Neuronal stem cell (in vitro differentiated cells): ENCODE measurements at places on chromosomes 7 and 10.

DNA sequence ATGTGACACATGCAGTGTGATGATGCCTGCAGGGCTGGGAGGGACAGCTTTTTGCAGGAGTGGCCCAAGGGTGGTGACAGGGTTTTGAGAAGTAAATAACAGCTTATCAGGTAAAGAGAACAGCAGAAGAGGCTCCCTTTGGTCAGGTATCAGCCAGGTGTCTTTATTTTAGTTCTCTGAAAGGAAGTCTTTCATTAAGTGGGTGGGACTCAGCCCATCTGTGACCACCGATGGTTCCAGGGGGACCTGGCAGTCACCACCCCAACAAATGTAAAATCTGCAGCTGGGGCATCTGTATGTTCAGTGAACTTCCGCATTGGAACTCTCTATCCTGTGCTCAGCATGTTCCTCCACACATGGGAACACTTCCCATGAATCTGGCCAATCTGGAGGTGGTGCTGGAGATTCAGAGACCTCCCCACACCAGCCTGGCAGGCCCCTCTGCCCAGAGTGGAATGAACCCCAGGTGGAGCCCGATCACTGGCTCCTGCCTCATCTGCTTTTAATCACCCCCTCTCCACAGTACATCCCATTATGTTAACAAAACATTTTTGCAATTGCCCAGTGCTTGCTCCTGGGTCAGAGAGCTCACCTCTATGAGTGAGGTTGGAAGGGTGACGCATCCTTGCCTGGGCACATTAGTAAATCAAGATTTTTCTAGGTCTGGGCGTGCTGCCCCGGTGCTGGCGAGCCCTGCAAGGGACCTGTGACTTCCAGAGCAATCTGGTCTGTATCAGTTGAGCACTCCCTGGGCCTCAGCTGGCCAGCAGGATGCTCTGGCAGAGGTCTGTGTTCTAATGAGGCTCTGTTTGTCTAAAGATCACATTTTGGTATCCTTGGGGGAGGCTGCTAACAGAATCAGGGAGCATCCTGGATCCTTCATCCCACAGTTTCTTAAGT is 140.4 kb upstream of the GDF10 start:
- no peak for DNase-seq

DNA sequence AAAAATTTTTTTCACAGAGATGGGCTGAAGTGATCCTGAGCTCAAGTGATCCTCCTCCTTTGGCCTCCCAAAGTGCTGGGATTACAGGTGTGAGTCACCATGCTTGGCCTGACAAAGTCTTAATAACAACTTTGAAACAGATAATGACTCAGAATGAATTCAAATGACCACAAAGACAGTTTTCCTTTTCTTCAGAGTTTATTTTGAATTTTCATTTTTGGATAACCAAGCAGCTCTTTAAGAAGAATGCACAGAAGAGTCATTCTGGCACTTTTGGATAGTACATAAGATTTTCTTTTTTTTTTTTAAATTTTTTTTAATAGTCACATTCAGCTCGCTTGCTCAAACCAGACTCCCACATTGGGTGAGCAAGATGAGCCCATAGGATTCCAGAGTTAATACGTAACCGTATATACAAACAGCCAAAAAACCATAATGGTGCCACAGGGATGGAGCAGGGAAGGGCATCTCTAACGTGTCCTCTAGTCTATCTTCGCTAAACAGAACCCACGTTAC is 43.0 kb upstream of the NMT2 start:
- DNase-seq: no peak

- no peak for DNase-seq
Measured at GRCh38 chr7:106405697-106406141, 120.9 kb upstream of the NAMPT start.

GRCh38 chr7:99090771-99091542 is 53.0 kb downstream of the SMURF1 start:
- no peak for DNase-seq

DNA sequence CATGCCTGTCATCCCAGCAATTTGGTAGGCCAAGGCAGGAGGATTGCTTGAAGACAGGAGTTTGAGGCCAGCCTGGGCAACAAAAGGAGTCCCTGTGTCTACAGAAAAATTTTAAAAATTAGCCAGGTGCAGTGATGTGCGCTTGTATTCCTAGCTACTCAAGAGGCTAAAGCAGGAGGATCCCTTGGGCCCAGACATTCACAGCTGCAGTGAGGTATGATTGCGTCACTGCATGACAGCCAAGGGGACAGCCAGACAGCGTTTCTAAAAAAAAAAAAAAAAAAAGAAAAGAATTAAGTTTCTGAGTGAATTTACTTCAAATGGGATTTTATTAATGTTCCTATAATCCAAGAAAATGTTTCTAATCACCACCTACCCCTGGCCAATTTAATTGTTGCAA is 87.4 kb upstream of the RNF148 start:
- DNase-seq: no peak

DNA sequence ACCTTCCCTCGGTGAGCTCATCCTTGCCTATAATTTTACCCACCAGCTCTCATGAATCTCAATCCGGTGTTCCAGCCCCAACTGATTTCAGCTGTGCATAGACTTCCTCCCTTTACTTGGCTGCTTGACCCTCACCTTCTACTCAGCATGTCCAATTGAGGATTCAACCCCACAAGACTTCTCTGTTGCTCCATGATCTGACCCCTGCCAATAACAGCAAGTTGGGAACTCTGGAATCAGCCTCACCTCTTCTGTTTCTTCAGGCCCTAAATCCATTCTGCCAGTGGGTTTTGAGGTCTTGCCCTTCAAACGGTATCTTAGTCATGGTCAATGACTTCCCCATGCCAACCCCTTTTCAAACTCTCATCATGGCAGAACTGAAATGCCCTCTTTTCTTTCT is 390.4 kb downstream of the CALN1 start:
- DNase-seq: no peak

- DNase-seq: no peak
Measured at GRCh38 chr7:151435971-151436370, 4.0 kb downstream of the CRYGN start.

GRCh38 chr10:50280049-50280841 is 28.9 kb upstream of the ASAH2 start:
- DNase-seq: peak; percentile 11

DNA sequence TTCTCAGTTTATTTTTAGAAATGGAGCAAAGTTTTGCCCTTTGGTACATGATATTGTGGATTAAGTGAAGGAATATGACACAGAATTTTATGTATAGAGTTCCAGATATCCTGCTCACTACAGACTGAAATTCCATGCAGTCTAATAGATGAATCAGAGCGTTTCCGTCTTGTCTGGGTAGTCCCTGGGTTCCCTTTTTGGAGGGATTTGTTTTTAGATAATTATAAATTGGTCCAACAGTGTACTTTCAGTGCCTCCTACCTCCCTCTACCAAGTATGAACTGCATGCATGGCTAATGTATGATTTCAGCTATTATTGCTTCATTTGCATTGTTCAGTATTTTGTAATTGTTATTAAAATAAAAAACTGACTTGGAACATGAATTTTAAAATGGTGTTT is 74.4 kb downstream of the SEPTIN7 start:
- DNase-seq: no peak

DNA sequence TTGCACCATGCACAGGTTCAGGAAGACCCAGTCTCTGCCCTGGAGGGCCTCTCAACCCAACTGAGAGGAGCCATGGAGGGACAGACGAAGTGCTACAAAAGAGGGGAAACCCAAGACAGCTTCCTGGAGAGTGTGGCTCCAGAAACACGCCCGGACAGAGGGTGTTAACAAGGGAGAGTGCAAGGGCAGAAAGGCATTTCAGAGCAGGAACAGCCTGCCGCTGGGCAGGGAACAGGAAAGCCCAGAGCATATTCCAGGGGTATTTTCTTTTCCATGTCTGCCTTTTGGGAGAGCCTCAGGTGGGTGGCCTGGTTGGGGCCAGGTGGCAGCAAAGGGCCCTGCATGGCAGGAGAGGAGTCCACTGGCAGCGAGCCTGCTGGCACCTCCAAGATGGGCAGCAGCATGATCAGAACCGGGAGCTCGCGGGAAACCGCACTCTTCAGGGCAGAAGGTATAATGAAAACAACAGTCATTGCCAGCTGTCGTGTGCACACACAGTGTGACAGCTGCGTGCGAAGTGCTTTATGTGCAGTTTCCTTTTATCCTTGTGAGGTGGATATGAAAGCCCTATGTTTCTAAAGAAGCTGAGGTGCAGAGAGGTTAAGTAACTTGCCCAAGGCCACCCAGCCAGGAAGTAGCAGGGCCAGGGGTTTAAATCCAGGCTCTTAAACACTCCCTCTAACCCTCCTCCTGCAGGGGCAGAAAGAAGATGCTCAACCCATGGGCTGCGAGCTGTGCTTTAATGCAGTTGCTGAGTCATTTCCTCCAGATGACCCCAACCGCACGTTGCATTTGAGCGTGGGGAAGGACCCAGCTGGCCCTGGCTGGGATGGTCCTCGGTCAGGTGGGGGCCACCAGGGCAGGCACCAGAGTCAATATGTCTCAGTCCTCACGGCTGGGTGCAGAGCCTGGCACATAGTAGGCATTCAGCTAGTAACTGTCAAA is 128.6 kb downstream of the OAT start:
- no peak for DNase-seq

DNA sequence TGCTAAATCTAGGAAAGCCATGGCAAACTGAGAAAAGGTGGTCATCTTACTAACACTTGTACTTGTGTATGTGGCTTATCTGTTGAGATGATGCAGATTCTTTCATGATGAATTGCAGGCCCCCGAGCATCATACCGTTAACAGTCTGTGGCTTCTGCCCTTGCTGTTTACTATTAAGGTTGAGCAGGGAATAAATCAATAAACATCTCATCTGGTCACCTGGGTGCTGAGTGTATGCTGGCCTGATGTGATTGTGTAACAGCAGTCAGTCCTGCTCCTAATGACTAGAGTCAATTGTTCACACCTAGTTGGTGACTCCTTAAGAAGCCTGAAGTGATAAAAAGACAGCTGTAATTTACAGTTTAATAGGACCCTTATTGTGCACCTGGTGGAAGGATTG is 8.3 kb upstream of the GNAT3 start:
- no peak for DNase-seq

DNA sequence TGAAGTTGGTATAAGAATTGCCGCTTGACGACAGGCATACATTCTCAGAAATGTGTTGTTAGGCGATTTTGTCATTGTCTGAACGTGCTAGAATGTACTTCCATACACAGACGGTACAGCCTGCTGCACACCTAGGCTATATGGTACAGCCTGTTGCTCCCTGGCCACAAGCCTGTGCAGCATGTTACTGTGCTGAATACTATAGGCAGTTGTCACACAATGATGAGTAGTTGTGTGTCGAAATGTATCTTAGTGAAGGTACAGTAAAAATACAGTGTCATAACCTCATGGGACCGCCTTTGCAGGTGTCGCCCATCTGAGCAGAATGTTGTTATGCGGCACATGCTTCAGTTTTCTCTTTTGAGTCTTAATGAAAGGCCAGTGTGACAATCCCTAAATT is 66.5 kb downstream of the SHH start:
- no peak for DNase-seq

- DNase-seq: no peak
Measured at GRCh38 chr10:93030409-93030808, 30.2 kb upstream of the CYP26C1 start.

DNA sequence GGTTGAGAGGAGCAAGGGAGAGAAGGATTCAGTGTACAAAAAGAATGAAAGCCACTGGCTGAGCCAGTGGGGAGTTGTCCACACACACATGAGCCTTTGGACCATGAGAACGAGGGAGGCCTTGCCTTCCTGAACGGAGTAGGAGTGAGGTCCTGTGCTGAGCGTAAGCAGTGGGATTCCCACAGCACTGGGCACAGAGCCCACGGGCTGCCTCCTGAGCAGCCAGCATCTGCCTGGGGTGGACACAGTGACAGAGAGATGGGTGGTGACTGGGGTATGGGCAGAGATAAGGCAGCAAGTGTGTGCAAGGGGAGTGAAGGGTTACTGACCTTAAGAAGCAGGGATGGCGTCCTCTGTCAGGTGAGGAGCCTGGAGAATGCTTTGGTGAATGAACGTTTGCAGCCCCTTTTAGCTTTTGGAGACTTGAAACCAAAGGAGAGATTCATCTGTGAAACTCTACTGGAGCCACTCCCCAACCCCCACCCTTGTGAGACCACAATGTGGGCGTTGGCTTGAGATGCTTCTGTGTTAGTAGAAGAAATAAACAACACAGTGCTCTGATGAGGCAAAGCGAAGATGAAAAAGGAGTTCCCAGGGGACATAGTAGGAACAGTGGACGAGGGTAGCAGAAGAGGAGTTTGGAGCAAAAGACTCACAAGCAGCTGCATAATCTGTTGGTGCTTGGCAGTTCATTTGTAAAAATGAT is 56.5 kb downstream of the FIGNL1 start:
- DNase-seq: no peak

DNA sequence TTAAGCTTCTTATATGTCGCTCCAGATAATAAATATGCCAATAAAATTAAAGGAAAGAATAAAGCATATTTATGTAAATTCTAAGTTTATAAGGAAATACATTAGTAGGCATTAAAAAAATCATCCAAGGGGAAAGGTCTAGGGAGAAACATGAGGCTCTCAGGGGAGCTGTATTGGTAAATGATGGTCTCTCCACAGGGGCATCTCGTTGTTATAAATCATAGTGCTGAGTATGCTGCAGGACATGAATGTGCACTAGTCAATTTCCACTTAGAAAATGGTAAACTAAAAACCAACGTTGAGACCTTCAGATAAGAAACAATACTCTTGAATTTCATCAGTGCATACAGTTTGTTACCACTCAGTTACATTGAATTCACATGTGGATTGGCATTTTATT is 194.0 kb upstream of the AHR start:
- DNase-seq: no peak

DNA sequence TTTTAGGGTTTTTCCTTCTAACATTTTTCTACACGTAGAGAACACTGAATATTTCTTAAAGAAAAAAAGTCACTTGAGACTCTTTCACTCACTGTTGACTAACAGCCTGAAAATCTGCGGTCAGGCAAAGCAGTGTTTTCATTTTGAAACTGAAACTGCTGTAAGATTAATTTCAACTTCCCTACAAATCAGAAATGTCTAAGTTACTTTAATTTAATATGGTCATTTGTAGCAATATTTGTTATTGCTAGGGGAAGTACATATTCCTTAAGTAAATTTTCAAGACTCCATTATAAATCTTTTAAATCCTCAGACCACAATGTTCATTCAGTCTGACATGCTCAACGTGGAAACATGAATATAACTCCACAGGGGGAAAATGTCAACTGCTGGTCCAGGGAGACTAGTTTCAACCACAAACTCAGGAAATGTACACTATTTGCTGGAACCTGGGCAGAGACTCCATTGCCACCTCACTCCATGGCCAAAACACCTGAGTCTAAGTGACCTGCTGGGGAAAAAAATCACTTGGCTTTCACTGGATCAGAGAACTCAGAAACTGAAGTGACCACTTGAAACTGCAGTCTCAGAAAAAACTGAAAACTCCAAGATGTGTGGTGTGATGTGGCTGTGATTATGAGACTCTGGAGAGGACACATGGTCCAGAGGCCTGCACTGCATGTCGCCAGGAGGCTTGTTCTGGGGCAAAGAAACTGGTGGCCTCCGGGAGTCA is 161.2 kb downstream of the TAX1BP1 start:
- DNase-seq: no peak

GRCh38 chr10:123512901-123513775 is 153.0 kb upstream of the GPR26 start:
- no peak for DNase-seq

GRCh38 chr10:120607710-120608703 is 151.0 kb downstream of the PLPP4 start:
- no peak for DNase-seq

GRCh38 chr7:157461573-157462418 is 125.0 kb downstream of the DNAJB6 start:
- no peak for DNase-seq
